ENCODE measurements at places on chromosomes 7 and 10.

- no peak for DNase-seq
These were observed 221.5 kb upstream of the FOXK1 start for GRCh38 chr7:4460597-4460996.

DNA sequence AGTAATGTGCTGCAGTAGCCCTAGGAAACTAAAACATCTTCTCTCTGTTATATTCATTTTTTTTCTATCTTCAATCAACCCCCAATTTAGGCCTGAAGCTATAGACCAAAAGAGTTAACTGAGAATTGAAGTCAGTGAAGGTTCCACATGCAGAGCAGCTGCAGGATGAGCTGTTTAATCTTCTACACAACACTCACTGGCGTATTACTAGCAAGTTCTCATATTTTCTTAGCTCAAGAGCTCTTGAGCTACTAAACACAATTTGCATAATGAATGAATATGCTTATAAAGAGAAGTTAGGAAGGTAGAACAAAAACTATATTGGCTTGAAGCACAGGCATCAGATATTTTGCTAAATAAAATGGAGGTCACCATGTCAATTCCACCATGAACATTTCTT is 41.2 kb upstream of the GPR22 start:
- no peak for DNase-seq

- DNase-seq, result no peak
These were observed 32.9 kb upstream of the ZC3HAV1L start for GRCh38 chr7:139068544-139069399.

DNA sequence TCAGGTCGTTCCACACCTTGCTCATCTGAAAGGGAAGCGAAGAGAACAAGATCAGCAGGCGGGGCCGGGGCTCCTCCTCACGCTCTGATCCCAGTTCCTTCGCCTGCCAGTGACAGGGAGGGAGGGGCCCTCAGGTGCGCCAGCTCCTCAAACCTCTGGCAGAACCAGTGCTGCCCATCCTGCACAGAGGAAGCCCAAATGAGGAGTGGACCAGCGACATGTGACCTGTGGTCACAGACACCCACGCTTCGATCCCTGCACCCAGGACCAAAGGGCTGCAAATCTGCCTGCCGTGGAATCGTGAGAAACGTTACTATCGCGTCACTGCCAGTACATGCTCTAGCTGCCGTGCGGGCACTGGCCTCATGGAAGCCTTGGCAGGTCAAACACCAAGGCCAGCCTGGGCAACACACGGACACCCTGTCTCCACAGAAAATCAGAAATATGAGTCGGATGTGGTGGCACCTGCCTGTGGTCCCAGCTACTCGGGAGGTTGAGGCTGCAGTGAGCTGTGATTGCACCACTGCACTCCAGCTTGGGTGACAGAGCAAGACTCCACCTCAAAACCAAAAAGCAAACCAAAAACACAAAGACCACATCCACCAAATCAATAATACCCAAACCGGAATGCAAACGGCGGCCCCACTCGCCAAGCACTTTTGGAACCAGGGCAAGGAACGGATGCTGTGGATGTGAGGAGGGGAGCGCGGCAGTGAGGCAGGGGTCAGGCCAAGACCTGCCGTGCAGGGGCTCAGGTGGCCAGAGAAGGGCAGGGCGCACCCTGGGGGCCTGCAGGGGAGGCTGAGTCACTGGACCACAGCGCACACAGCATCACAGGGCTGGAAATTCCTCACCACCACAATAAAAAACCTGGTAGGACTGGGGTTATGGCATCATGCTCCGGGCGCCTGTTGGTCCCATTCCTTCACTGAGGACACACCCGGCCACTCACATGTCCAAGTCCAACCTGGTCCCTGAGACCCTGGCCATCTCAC is 13.4 kb downstream of the NUDT1 start:
- no peak for DNase-seq

DNA sequence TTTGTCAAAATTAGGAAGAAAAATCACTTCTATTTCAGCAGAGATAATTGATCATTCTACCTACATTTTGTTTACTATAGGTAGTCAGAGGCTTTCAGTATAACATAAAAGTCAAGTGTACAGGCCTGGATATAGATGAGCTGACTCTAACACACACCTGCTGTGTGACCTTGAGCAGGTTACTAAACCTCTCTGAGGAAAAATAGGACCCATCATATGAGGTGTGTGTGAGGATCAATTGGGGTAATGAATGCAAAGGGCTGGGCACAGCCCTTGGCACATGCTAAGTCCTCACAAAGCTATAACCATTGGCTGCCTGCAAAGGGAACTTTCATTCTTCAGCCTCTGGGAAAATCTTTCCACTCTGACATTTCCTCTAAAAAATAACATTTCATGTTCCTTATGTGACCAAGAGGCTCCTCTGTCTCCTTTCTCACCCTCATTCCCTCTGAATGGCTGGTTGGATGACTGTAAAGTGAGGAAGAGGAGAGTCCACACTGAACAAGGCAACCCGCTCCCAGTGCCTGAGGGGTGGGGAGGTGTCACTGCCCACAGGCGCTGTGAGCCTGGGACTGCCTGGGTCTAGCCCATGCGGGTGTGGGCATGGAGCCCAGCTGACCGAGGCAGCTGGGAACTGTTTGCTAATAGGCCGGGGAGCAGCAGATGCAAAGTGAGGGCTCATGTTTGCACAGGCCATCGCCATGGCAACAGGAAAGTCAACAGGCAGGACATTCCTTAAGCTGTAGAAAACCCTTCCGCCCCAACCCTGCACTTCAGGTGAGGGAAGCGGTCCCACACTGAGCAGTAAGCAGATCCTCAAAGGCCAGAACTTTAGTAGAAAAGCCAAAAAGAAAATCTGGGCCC is 36.8 kb downstream of the MYOF start:
- DNase-seq, result no peak

Data from CD4-positive, alpha-beta T cell treated with Interleukin-17A for 1 hour (primary cell).